ENCODE measurements at places on chromosomes 11 and 22.

DNA sequence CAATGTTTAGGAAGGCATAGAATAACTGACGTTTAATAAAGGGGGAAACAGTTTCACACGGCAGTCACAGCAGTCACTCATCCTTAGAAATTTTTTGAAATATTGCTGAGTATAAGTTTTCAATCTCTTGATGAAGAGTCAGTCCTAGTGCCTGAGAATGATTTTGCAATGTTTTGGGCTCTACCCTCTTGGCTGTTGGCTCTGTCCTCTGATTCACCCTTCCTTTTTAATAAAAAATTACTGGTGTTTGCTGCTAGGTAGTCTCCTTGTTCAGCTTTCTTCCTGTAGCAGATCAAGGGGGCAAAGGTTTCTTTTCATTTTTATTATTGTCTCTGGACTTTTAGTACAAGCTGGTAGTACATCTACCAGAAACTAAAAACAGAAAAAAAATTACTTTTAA, 194.3 kb upstream of the ANO3 start:
- no peak for DNase-seq

DNA sequence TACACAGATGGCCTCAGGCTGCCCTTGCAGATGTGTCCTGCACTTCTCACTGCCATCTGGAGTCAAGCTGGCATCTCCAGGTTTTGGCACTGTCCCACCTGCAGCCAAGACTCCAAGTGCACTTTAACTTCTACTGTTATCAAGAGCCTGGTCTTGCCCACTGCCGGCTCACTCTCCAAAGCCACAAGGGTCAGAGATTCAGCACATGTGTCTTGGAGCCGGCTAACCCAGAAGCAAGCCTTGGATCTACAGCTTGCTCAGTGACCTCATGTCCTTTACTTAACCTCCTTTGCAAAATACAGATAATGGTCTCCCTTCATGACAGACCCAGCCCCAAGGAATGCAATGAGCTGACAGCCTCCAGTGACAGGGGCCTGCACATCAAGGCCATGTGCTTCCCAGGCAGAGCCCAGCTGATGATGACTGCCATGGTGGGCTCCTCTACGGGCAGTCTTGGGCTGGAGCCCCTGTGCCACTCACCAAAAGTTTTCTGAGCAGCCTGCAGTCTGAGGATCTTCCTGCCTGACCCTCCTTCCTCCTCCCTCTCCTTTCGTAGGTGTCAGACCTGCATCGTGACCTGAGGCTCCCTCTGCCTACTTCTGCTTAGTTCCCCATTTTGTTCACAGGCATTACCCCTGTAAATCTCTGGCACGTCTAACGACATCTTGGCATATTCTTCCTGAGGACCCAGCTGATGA, 9.0 kb downstream of the TP53AIP1 start:
- DNase-seq: no peak

GRCh38 chr22:49500942-49501395, 326.7 kb downstream of the BRD1 start:
- DNase-seq: no peak

DNA sequence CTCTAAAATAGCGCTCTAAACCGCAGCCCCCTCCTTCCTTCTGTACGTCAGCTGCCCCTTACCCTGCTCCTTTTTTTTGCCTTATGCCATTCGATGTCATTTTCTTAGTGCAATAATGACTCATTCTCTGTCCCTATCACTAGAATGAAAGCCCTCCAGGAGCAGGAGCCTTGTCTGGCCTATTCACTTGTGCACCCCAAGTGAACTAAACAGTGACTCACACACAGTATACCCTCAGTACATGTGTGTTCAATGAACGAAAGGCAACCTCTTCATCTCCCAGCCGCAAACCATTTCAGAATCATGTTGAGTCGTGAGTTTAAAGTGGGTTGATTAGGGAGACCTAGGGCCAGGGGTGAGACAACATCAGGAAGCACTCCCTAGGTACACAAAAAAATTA, 50.7 kb upstream of the SPATA19 start:
- no peak for DNase-seq

GRCh38 chr22:41915035-41915785, at the start of gene SHISA8:
Gene SHISA8, minus strand, starts transcription at chr22:41915074. Its CDS starts 407 bp downstream, at chr22:41914667.
- DNase-seq: peak; percentile 36

DNA sequence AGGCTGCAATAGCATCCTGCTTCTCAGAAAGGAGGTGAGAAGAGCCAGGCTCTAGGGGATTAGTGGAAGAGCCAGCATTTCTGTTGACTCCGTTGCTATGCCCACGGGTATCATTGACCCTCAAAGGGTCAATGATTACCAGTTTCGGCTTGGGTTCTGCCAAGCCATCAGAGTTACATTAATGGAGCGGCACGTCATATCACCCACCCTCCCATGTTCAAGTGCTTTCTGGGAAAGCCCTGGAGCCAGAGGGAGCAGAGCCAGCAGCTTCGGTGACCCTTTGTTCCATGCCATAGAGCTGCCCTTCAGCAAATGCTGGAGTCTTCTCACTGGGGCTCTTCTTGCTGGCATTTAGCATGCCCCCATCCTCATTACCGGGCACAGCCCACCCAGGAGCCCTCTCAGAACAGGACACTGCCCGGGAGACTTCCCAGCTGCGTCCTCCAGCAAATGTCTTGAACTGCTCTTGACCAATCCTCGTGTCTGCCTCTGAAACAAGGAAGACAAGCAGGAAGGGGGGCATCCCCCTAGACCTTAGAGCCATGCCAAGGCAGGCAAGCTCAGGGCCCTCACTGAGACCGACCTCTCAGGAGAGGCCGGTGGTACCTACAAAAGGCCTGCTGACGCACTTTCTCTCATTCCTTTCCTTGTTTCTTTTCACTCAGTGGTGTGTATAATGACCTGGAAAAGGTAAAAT, 14.6 kb downstream of the KCNJ1 start:
- no peak for DNase-seq

- no peak for DNase-seq
Observed at GRCh38 chr11:95496901-95497300, 265.9 kb upstream of the SESN3 start.

DNA sequence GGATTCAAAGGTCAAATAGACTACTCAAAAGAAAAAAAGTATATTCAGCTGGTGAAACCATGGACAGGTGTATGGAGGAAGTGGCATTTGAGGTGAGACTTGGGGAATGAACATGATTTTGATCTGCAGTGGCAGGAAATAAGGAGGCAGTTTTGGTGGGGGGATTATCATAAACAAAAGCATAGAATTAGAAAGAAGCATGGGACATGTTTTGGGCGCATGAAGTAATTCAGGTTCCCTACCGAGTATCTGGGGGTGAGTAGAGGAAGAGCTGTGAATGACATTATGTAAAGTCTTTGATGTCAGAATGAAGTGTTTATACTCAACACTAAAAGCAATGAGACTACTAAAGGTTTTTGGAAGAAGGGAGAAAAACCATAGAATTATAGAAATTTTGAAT, 3.1 kb downstream of the CLMP start:
- DNase-seq: no peak

GRCh38 chr11:113096648-113097047, 135.4 kb downstream of the NCAM1 start:
- no peak for DNase-seq

GRCh38 chr11:31967404-31968130, 123.3 kb upstream of the RCN1 start:
- DNase-seq: no peak

DNA sequence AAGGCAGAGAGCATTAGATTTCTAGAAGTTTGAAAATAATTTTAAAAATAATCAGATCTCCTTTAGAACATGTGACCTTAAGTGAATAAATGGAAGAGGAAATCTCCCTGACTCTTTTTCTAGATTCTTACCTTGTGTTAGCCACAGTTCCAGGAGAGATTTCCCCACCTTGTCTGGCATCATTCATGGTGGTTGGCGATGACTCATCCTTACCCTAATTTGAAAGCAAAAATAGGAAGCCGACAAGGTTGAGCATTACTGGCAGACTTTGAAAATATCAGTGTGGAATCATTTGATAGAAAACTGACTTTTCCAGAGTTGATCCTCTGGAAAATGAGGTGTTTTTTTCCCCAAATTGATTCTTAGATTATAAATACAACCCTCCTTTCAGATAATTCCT, 48.1 kb downstream of the CNTN5 start:
- no peak for DNase-seq

DNA sequence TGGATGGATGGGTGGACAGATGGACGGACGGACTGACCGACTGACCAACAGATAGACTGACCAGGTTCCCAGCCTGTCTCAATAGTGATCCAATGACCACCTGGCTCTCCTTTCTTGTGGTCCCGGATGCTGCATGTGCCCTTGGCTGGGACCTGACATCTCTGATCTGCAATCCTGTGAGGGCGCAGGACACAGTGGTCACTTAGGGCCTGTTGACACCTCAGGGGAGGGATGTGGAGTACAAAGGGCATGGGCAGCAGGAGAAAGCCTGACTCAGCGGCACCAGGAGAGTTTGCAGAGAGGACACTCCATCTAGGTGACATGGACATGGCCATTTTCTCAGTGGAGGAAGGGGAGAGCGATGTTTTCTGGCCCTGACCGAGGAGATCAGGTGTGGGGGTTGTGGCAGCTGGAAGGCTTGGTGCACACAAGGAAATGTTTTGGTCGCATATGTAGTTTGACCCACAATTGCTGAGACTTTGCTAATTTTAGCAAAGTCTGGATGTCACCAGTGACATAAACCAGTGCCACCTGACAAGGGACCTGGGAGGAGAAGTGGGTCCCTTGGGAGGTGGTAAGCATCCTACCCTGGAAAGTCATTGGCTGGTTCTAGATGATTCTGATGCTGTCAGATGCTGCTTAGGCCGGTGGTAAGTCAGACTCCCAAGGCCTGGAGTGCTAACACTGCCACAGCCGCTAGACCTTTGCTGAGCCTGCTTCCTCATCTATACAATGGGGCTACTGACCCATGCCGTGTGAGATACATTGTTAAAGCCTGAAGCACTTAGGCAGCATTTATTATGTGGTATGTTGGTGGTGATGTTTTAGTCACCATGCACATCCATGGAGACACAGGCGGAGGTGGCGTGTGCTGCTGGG, 50.7 kb downstream of the CD82 start:
- no peak for DNase-seq

- DNase-seq: no peak
Observed at GRCh38 chr11:30015725-30016412, 961 bp downstream of the KCNA4 start.

- DNase-seq: no peak
Observed at GRCh38 chr11:134060316-134060715, 8.6 kb upstream of the JAM3 start.

GRCh38 chr22:41410311-41410751, 28.6 kb downstream of the TEF start:
- no peak for DNase-seq

GRCh38 chr11:62694455-62695167, 5.3 kb upstream of the LRRN4CL start:
- peak; percentile 53 for DNase-seq

- DNase-seq: no peak
Observed at GRCh38 chr11:100687054-100687629, at the start of gene ARHGAP42. Gene ARHGAP42, plus strand, starts transcription at chr11:100687288. Its CDS starts 391 bp downstream, at chr11:100687679.

DNA sequence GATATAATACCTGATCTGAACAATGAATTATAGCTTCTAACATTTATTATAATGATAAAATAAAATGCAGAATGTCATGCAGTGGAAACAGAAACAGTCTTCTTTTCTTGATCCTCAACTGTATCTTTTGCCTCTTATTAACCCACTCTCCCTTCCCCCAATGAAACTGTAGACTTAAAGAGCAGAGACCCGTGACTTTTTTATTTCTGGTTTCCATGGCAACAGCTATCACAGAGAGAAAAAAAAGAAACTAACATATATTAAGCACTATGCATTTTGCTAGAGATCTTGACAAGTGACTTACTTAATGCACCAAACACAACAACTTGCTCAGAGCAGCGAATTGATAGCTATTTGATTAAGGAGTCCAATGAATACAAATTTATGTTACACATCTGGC, 69.3 kb downstream of the RAB38 start:
- DNase-seq: no peak

GRCh38 chr11:36399236-36399635, 103.1 kb downstream of the PRR5L start:
- DNase-seq: no peak

DNA sequence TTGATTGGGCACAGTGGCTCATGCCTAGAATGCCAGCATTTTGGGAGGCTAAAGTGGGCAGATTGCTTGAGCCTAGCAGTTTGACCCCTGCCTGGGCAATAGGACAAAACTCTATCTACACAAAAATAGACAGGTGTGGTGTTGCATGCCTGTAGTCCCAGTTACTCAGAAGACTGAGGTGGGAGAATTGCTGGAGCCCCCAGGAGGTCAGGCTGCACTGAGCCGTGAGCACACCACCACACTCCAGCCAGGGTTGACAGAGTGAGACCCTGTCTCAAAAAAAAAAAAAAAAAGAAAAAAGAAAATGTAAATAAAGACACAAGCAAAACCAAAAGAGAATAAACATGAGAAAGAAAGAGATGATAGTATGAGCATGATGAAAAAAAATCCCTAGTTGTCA, 802.4 kb upstream of the ANO3 start:
- no peak for DNase-seq

DNA sequence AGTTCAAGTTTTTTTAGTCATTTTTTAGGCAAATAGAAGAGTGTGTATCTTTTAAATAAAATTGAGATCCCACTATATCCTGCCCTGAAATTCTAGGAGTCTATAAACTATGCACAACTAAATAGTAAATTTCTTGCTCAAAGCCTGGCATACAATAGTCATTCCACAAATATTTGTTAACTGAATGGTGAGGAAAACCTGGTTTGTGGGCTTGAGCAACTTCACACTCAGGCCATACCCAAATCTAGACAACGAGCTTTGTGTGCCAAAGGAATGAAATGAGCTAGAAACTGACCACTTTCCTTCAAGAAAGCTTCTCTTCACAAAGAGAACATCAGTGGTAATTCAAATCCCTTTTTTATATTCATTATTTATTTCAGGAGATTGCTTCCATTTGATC, 39.6 kb upstream of the AMOTL1 start:
- DNase-seq: no peak

GRCh38 chr11:44777209-44778194, 50.7 kb downstream of the TSPAN18 start:
- DNase-seq: no peak

DNA sequence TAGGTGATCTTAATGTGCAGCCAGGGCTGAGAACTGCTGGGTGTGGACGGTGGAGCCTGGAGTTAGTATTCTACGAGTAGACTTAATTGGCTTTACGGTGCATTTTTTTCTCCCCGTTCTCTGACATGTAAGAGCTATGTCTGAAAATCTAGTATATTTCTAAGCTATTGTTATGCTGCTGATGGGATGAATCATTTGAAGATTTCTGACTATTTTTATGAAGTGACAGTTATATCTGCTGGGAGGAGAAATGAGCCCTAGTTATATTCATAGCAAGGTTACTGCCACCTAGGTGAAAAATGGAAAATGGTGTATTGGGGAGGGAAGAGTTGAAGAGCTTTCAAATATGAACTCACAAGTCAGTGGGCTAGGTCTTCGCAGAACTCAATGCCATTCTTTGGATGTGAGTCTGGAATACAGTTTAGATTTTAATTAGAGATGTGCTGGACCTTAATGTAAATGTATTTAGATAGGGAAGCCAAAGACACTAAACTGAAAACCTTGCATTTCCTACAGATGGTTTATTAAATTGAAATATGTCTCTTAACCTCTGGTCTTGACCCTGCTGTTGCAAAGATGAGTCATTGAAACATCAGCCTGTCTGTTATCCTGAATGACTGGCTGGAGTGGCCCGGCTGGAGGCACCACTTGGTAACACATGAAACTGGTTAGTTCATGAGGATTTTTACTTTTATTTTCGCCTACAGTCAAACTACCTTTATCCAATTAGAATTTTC, 293.7 kb downstream of the DDX10 start:
- no peak for DNase-seq

- no peak for DNase-seq
Observed at GRCh38 chr11:84022201-84022600, 736.0 kb upstream of the CCDC90B start.

- DNase-seq: no peak
Observed at GRCh38 chr11:2293984-2294925, 7.5 kb downstream of the C11orf21 start.

- no peak for DNase-seq
Observed at GRCh38 chr11:79244241-79244772, 196.5 kb downstream of the TENM4 start.
